Activated CD4-positive, alpha-beta T cell treated with anti-CD3 and anti-CD28 coated beads for 24 hours (primary cell): ENCODE measurements at places on chromosomes 4 and X.
A peak's percentile ranks its signal among the peaks of the same experiment; 100 is the strongest.

- no peak for DNase-seq
These were observed 178.4 kb downstream of the MGST2 start for GRCh38 chr4:139844057-139844456.

- DNase-seq, result no peak
These were observed 24.7 kb upstream of the NAP1L5 start for GRCh38 chr4:88722276-88722780.

- DNase-seq, result no peak
These were observed 150.3 kb upstream of the MAOA start for GRCh38 chrX:43505769-43506168.

DNA sequence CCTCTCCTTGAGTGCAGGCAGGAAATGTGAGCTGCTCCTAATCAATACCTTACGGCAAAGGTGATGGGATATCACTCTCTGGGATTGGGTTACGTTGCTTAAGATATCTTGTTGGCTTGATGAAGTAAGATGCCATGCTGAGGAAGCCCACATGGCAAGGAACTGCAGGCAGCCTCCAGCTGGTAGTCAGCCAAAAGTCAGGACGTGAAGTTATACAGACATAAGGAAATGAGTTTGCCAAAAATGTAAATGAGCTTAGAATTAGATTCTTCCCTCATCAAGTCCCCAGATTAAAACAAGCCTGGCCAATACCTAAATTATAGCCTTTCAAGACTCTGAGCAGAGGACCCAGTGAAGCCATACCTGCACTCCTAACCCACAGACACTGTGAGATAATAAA is 155.0 kb downstream of the QDPR start:
- DNase-seq, result no peak

DNA sequence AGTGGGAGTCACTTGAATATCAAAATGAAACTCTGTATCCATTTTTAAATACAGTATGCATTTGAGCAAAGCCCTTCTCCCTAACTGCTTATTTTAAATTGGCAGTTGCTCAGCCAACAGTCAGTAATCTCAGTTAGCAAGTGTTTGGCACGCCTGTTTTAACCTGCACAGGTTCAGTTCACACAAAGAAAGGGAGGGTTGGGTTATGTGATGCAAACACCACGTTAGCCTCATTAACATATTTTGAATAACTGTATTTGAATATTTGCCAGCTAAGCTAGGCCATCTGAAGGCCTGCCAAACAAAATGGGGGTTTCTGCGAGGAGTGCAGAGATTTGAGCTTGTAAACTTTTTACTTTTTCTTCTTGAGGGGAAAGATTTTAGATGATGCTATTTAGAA is 19.8 kb downstream of the GAB1 start:
- DNase-seq, result no peak

DNA sequence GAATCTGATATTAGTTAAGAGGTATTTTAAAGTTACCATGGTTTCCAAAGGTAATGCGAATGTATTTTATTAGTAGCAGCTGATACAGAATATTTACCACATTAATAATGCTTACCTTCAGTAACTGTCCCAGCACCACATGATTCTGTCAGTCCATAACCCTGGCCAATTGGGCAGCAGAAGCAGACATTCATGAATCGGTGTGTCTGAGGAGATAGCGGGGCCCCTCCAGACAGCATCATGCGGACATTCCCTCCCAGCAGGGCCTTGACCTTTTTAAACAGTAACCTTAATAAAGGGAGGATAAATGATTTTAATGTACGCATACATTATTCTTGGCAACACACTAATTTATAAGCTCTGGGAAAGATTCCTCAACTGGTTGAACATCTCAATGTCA is 43.0 kb upstream of the KCNE5 start:
- DNase-seq, result no peak

DNA sequence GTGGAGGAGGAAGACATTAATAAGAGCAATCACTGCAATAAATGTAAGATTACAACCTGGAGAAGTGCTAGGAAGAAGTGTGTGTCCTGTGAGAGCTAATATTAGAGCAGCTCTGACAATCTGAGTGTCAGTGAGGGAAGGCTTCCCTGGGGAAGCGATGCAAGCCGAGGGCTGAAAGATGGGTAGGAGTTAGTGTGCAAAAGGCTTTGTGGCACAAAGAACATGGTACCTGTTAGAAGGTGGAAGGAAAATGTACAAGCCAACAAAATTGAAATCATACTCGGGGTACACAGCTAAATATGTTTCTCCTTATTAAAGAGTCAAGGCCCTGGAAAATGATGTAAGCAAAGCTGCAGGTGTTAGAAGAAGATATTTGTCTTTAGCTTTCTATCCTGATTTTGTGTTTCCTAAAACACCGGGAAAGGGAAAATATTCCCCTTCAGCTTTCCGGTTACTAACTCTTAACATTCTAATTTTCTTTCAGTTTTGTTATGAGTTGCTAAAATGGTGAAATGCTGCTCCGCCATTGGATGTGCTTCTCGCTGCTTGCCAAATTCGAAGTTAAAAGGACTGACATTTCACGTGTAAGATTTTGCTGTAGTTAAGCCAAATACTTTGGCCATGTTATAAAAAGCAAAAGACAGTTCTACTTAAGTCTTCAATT is 808 bp downstream of the THAP6 start:
- DNase-seq, result no peak

DNA sequence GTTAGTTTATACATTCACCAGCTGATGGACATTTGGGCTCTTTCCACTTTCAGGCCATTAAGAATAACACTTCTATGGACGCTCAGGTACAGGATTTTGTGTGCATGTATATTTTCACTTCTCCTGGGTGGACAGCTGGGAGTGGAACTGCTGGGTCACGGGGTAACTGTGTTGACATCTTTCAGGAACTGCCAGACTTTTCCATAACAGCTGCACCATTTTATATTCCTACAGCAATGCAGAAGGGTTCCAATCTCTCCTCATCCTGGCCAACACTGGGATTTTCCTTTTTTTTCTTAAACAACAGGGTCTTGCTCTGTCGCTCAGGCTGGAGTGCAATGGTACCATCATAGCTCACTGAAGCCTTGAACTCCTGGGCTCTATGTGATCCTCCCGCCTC is 11.9 kb downstream of the HAUS7 start:
- DNase-seq, result no peak

DNA sequence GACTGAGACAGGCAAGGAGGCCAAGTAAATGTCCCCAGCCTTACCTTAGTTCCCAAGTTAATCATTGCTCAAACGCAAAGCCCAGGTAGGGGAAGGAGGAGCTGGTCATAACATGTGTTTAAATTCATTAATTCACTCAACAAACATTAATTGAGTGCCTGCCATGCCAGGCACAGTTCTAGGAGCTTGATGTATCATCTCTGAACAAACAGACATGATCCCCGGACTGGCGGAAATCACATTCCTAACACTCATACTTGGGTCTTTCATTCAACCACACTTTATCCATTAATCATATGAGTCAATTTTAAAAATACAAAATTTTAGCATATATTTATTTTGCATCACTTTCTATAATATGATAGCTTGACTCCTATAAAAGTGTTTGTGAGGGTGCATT is 335.3 kb upstream of the NOCT start:
- DNase-seq, result no peak

GRCh38 chr4:97656044-97656720 is 487.1 kb downstream of the STPG2 start:
- DNase-seq, result no peak

DNA sequence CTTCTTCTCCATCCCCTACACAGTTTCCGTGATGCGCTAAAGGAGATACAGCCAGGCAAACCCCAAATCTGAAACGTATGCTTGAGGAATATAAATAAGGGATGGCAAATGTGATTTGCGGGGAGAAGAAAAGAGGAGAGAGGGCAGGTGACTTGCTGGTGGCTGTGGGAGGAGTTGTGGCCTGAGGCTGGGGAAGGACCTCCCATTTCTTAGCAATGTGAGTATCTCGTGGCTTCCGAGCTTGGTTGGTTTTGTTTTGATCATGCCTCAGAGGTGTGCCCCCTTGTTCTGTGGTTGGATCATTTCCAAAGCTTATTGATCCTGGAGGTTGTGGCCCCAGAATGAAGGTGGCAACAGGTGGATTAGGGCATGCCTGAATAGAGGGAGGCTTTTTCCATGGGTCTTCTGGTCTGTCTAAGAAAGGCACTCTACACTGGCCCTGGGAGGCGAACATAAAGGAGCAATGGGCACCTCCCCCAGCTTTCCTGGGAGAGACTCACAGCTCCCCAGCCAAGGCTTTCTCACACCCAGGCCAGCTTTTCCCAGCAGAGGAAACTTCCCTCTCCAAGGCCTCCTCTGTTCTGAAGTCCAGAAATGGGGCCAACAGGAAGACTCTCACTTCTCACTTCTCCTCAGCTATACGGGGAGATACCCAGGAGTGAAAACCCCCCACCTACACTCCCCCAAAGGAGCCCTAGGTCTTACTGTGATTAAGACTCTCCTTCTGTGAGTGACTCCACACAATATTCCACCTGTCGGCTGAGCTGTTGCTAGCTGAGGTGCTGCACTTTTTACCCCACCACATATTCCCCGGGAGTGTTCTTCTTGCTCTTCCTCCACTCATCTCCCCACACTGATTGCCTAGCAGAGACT is 40.0 kb downstream of the C4orf51 start:
- DNase-seq, result peak; percentile 16

DNA sequence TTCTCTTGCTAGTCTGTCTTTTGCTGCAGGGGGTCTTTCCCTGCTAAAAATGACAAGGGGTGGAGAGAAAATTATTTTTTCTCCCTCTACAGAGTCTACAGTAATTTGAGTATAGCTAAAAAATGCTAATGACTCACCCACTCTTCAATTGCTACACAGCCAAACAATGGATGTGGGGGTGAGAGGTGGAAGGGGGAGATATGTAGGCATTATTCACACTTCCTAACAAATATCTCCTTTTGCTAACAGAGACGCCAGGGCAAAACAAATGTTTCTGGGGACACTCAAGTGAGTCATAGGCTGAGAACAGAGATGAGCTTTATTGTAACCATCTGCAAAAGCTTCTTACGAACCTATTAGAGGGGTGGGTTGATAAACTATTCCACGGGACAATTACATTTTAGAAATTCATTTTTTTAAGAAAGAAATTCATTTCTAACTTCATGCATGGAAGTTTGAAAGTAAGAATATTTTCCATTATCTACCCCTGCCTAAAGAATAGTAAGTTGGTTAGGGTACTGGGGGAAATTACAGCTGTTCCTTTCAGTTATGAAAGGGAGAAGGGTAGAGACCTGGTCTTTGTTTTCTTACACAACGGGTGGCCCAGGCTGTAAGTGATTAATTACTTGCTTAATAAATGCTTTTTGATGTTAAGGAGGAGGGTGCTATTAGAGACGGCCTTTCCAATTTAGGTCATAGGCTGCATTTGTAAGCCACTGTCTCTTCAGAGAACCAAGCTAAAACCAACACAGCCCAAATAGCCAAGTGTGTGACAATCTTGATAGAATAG is 12.8 kb downstream of the SCD5 start:
- no peak for DNase-seq

DNA sequence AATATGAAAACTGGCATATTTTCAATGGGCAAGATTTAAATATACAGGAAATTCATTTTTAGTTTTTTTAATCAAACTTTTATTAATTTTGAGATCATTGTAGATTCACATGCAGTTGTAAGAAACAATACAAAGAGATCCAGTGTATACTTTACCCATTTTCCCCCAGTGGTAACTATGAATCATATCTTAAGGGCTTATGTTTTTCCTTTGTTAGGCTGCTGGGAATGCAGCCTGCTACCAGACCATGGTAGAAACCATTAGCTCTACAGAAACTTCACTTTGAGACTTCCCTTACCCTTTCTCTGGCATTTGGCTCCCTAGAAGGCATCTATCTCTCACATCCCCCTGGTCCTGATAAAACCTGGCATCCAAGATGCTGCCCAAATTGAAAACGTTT is 147.6 kb upstream of the EOLA2 start:
- DNase-seq, result no peak

- no peak for DNase-seq
These were observed 15.1 kb downstream of the MCUB start for GRCh38 chr4:109574931-109575804.

- no peak for DNase-seq
These were observed 69.1 kb downstream of the FAM53A start for GRCh38 chr4:1614854-1615595.

GRCh38 chrX:125762954-125763353 is 403.1 kb downstream of the DCAF12L2 start:
- no peak for DNase-seq

DNA sequence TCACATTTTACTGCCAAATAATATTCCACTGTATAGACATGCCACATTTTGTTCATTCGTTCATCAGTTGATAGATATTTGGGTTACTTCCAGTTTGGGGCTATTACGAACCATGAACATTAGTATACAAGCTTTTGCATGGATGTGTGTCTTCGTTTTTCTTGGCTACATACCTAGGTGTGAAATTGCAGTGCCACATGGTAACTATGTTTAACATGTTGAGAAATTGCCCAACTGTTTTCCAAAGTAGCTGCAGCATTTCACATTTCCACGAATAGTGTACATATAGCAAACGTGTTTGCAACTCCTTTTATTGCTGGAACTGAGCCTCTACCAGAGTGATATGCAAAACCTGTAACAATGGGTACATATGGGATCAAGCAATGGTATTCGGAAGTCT is 221.5 kb downstream of the VEGFC start:
- no peak for DNase-seq

DNA sequence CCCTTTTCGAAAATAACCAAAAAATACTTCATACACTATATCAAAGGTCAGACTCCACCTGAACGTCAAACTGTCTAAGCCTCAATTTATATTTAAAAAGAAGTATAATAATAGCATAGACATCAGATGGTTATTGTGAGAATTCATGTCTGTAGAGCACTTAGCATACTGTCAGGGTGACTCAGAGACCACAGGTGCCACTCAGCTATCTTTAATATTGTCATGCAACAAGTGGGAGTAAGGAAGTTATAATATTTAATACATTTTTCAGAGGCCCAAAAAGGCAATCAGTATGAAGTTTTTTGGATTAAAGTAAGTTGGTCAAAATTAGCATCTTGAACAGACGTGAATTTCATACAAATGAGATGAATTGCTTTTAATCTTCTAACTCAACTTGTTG is 93.3 kb downstream of the PHOX2B start:
- no peak for DNase-seq

GRCh38 chr4:125360727-125361126 is 46.0 kb downstream of the FAT4 start:
- DNase-seq, result no peak

- no peak for DNase-seq
These were observed 27.0 kb upstream of the TSPAN5 start for GRCh38 chr4:98685225-98686042.

DNA sequence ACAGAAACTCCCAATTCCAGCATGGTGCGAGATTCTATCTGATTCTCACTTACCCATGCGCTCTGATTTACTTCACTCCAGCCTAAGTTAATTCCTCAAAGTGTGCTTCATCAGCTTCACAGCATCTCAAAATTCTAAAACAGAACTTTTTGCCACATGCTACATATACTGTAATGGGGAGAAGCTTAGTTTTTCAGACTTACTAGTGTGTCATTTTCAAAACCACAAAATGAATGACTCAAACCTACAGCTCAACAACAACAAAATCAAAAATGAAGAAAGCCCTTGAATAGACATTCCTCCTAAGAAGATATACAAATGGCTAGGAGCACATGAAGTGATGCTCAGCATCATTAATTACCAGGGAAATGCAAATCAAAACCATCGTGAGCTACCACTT is 14.9 kb downstream of the IRF2 start:
- DNase-seq, result no peak
